ENCODE measurements at places on chromosomes 16 and 17. TPM values are rescaled to one million over a fixed set of nuclear protein-coding genes. Genes with fewer than 3 reads are reported as not detected.

Gene TBC1D3I
- total RNA-seq: not detected

Gene RPTOR
- 27.6 TPM for total RNA-seq

Gene HAS3
- 0.15 TPM for total RNA-seq

Gene ZG16
- total RNA-seq: not detected

Gene HOXB9
- total RNA-seq: 10.6 TPM

Gene QRICH2
- 4.7 TPM for total RNA-seq

Gene SECTM1
- total RNA-seq: 7.0 TPM

Gene ABCC12
- total RNA-seq: not detected

Gene BAIAP3
- 0.54 TPM for total RNA-seq

Gene TCAP
- total RNA-seq: not detected

Gene DLX3
- not detected for total RNA-seq

Gene PIRT
- total RNA-seq: not detected

Gene TPPP3
- not detected for total RNA-seq

Gene SHISA6
- total RNA-seq: not detected

Gene GAS7
- 0.89 TPM for total RNA-seq

Gene SMIM36
- not detected for total RNA-seq

Gene ZNF750
- total RNA-seq: not detected

Gene SLC47A1
- 1.6 TPM for total RNA-seq

Gene SDR42E1
- 3.7 TPM for total RNA-seq

Gene EVPLL
- total RNA-seq: not detected

Gene PRCD
- total RNA-seq: 0.59 TPM

Gene CD300LB
- not detected for total RNA-seq

Gene ZFHX3
- 3.7 TPM for total RNA-seq

Gene CA10
- total RNA-seq: not detected

Gene GALNS
- 22.0 TPM for total RNA-seq

Gene GAST
- not detected for total RNA-seq

Gene KRT27
- total RNA-seq: not detected

Gene CLEC18B
- not detected for total RNA-seq

Gene HYDIN
- not detected for total RNA-seq

Gene FAM171A2
- total RNA-seq: 3.2 TPM

Gene MT4
- total RNA-seq: not detected

Gene SPATA2L
- 15.8 TPM for total RNA-seq

Gene MPP3
- 2.7 TPM for total RNA-seq

Gene VPS9D1
- 5.1 TPM for total RNA-seq

Gene TP53TG3B
- total RNA-seq: not detected

Gene TRIM47
- total RNA-seq: 62.8 TPM

Gene SEPTIN12
- total RNA-seq: not detected

Gene EPX
- not detected for total RNA-seq

Gene ASIC2
- total RNA-seq: not detected

Gene TAT
- not detected for total RNA-seq
